ENCODE measurements at places on chromosomes 11 and 22. TPM values are rescaled to one million over a fixed set of nuclear protein-coding genes. Genes with fewer than 3 reads are reported as not detected.

GRCh38 chr22:19059481-19060278 is 62.5 kb downstream of the DGCR2 start:
- DNase-seq = no peak

- no peak for DNase-seq
Measured at GRCh38 chr11:203056-203944, 3.9 kb downstream of the BET1L start.

DNA sequence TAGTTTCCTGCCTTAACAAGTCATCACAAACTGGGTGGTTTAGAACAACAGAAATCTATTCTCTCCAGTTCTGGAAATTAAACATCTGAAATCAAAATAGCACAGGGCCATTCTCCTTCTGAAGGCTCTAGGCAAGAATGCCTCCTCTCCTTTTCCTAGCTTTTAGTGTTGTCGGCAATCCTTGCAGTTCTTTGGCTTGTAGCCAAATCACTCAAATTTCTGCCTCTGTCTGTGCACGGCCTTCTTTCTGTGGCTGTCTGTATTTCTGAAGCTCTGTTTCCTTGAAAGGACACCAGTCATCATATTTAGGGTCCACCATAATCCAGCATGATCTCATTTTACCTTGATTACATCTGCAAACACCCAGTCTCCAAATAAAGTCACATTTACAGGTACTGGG is 795.5 kb downstream of the METTL15 start:
- no peak for DNase-seq

- no peak for DNase-seq
Measured at GRCh38 chr11:10581481-10582019, 13.1 kb upstream of the LYVE1 start.

DNA sequence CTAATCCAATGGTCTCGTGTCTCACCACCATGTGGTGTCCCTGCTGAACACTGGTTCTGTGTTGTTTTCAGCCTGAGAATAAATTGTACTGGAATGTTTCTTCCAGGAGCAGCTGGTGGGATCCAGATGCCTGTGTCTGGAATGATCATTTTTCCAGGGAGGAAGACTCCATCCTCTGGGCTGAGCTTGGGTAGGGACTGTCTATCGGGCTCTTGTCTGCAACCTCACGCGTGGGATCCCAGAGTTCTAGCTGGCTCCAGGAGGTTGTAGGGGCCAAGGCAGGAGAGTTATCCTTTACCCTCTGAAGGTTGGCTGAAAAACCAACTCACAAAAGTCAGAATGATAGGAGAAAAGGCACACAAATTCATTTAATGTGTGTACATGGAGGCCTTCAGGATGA is 144.1 kb upstream of the B3GAT1 start:
- no peak for DNase-seq

The FXYD2 gene
- not detected for polyA plus RNA-seq

The CXCR5 gene
- 105 TPM for polyA plus RNA-seq

The PACSIN3 gene
- not detected for polyA plus RNA-seq

The LYVE1 gene
- 0.29 TPM for polyA plus RNA-seq

Data from naive B cell (primary cell).